ENCODE measurements at places on chromosomes 4 and X.

DNA sequence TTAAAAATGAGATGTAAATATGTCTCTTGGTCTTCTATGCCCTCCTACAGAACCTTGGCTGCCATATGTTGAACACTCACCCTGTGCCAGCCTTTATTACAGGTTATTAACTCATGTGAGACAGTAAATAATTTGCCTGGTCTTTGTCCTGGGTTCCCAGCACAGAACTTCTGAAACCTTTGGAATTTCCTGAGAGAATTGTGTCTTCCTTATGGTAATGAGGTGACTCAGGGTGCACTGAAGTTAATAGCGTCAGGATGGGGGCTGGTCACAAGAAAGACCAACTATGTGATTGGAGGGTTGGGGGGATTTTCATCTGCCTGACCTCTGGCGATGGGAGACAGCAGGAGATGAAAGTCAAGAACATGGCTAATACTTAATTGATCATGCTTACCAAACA, 289.8 kb upstream of the STS start:
- no peak for DNase-seq

GRCh38 chrX:78931814-78932213, 13.4 kb upstream of the P2RY10 start:
- DNase-seq: no peak

DNA sequence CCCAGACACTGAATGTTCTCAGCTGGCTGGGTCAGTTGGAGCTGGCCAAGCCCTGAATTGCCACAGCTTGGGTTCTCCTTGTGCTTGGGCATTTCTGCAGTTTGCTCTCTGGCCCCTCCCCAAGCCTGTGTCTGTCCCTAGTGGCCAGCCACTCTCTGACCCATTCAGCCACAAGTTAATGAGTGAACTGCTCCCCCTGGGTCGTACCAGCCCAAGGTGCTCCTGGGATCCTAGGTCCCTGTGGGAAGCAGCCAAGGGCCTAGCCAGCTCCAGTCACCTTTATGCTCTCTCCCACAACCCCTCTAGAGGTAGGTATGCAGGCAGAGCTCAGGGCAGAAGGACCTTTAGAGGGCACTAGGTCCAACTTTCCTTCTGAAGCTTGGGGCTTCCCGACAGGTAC, 51.5 kb downstream of the STARD8 start:
- DNase-seq: no peak

DNA sequence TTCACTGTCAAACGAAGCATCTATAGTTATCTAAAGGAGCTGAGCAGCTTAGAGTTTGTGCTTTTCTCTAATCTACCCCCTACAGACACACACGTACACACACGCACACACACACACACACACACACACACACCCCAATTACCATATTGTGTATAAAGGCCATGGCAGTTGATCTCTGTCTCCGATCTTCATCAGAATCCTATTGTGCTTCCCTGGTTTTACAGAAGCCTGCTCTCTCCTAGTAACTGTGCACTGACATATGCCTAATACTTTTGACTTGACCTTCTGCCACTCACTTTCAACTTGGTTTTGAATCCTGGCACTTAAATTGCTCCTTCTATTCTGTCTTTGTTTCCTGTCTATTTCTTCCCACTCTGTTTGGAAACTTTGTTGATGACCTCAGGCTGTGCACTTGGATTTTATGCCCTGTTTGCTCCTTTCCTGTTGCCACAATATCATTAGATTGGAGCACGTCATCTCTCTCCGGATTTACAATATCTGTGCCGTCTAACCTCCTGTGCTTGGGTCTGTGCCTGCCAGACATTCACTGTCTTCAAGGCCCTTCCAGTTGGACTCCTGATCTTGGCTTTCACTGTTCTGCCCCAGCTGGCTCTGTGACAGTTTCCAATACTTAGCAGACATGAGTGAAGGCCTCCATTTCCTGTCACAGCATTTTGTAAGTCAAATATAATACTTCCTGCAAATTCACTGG, 928.1 kb downstream of the FAT4 start:
- no peak for DNase-seq

- no peak for DNase-seq
These were observed 10.8 kb downstream of the DGKQ start for GRCh38 chr4:962231-963208.

- DNase-seq: no peak
These were observed 44.0 kb upstream of the PPP1R2C start for GRCh38 chrX:42821803-42822443.

Data from HFFc6 (cell line).